Neuronal stem cell (in vitro differentiated cells): ENCODE measurements at places on chromosomes 1 and 21.

- no peak for DNase-seq
Observed at GRCh38 chr1:100051893-100052292, 80.8 kb downstream of the SASS6 start.

DNA sequence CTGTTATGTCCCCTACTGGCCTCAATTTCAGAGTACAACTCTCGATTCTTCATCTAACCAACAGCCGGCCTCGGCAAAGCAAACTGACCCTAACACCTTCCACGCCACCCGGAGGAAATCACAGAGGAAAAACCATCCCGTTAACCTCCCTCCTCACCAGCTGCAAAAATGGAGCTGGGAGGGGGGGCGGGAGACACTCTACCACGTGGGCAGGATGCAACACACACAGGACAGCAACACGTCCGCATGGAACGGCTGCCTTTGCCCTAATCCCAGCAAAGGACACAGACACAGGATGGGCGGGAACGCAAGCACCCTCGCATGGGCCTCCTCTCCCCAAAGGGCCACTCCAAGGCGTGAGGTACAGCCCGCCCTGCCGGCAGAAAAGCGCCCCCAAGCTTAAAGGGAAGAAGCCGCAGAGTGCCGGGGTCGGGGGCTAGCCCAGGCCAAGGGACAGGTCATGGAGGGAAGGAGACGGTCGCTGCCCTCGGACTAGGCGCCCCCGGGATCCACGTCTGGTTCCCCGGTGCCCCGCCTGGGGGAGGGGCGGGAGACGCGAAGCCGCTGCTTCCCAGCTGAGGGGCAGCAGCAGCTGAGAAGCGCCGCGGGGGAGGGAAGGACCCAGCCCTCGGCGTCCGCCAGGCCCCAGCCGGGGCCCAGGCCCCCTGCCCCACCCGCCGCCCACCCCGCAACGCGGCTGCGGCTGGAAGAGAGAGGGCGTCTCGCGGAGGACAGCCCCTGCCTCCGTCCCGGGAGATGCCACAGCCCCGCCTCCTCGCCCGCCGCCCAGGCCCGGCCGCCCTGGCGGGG is 590 bp downstream of the FOXJ3 start:
- peak; percentile 58 for DNase-seq

DNA sequence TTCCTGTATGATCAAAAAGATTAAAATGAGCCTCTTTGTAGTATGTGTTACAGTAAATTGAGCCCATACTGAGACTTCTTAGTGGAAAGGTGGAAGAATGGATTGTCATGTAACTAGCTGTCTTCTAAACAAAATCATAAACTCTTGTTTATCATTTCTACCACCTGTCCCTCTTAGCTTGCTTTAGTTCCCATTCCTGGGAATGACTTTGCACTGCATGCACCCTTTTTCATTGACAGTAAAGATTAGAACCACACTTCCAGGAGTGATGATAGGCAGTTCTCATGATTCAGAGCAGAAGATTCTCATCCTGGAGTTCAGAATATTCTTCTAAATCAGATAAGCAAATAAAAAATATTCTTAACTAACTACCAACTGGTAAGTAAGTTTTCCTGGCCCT is 28.0 kb downstream of the DENND2D start:
- no peak for DNase-seq

GRCh38 chr21:41953831-41954653 is at the start of gene C2CD2:
TSS of gene C2CD2 (minus strand) at chr21:41954018. CDS start at chr21:41953648, 370 bp downstream.
- DNase-seq = peak; percentile 42

GRCh38 chr1:53368314-53369033 is 40.6 kb upstream of the LRP8 start:
- no peak for DNase-seq

GRCh38 chr1:205245096-205245495 is 17.4 kb downstream of the TMCC2 start:
- no peak for DNase-seq

- no peak for DNase-seq
Observed at GRCh38 chr1:32494196-32494595, 29.3 kb downstream of the ZBTB8B start.

DNA sequence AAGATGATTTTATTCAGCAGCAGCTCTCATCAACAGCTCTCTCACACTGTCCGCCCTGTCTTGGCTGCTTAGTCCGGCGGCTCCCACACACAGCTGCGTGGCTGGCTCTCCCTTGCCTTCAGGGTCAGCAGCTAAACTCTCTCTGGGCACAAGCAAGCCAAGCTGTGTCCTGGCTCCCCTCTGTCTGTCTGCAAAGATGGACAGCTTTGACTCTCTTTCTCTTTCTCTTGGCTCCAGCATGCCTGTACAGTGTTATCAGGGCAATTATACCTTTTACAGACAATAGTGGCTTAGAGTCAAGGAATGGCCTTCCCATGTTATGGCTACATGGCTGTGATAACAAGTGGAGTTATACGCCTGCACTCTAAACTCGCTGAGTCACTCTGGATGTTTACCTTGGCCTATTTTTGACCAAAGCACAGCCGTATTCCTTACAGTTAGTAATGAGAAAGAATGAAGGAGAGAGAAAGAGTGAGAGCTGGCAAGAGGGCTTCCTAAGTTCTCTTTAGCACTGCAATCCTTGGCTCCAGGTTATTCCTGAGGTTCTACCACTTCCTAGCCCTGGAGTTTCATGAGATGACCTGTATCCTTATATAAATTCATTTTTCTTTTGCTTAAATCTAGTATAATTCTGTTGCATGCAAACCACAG is 59.9 kb upstream of the ZSWIM5 start:
- DNase-seq = no peak

DNA sequence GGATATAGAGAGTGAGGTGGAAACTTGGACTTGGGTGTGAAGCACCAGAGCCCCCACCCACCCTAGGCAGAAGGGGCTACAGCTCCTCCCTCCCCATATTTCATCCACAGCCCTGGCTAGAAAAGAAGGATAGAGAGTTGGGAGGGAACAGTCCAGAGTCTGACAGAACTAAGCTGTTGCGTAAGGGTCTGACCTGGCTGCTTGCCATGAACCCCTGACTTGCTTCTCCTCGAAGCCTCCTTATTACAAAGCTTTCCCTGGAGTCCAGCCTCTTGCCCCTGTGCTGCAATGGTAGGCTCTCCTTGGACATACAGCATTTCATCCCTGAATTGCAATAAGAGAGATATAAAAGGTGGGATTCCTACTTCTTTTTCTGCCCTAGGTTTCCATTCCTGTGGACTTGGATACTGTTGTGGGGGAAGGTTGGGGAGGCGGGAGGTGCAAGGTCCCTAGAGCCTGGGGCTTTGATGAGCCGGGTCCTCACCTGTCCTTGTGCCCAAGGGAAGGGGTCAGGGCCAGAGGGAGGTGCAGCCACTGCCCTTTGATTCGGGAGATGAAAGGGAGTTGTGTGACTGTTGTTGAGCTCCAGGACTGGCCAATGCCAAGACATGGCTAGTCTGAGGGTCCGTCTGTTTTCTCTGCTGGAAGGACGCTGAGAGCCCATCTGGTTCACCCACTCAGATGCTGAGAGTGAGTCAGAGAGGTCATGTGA is 2.7 kb downstream of the RHBG start:
- DNase-seq = no peak

DNA sequence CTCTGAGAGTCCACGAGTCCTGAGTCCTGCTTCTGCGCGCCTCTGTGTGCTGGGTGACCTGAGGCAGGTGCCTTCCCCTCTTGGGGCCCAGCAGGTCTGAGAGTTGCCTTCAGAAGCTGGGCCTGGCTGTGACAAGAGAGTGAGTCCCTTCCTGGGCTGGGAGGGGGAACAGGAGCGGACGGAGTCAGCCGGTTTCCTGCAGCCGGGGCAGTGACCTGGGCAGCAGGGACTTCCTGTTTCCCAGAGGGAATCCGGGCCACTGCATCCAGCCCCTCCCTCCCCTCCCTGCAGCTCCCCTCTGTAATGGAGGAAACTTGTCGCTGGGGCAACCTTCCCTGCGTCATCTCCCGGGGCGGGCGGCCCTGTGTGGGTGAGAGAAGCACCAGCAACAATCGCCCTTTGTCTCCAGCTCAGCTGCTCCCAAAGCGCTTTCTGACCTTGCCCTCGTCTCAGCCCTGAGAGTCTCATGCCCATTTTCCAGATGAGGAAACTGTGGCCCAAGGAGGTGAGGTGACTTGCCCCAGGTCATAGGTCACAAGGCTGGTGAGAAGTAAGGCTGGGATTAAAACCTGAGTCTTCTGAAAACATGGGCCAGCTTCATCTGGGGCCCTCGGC is 61.1 kb downstream of the SDC3 start:
- DNase-seq = peak; percentile 44

GRCh38 chr1:188489336-188490112 is 1660.8 kb downstream of the PLA2G4A start:
- no peak for DNase-seq

- DNase-seq = no peak
Observed at GRCh38 chr1:44212355-44213221, 683 bp upstream of the DMAP1 start.

GRCh38 chr1:81409780-81410274 is 390.9 kb upstream of the ADGRL2 start:
- no peak for DNase-seq

- DNase-seq = no peak
Observed at GRCh38 chr1:218376722-218377121, 31.6 kb downstream of the TGFB2 start.

DNA sequence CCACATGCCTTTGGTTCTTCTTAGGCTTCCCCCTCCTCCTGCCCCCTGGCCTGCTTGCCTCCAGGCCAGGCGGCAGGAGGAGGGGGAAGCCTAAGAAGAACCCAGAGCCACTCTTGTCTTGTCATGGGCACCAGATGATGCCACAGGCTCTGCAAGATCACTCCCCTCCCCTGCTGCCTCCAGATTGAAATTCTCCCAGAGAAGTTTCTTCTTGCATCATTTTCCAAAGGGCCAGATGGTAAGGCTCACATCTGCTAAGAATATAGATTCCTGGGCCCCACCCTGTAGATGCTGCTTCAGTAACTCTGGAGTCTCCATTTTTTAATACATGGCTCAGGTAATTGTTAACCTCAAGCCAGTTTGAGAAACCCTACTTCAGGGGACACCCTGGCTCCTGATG is 60.8 kb downstream of the FAM163A start:
- no peak for DNase-seq

- no peak for DNase-seq
Observed at GRCh38 chr1:59237900-59238299, 59.0 kb upstream of the FGGY start.

DNA sequence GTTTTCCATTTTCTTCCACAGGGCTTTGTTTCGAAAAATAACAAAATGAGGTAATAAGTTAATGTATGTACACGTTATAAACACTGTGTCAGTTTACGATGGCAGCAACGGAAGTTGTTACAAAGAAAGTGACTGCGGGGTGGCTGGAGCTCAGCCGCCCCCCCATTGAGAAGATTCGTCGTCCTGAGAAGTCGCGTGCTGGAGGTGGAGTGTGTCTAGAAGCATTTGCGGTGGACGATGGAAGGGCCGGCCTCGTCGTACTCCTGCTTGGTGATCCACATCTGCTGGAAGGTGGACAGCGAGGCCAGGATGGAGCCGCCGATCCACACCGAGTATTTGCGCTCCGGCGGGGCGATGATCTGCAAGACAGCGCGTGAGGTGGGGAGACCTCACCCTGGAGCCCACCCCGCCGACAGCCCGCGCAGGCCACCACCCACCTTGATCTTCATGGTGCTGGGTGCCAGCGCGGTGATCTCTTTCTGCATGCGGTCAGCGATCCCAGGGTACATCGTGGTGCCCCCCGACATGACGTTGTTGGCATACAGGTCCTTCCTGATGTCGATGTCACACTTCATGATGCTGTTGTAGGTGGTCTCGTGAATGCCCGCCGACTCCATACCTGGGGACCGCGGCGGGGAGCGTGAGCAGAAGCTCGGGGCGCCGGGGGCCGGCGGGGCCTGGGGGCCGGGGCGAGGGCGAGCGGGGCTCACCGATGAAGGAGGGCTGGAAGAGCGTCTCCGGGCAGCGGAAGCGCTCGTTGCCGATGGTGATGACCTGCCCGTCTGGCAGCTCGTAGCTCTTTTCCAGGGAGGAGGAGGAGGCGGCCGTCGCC is 2.4 kb downstream of the ACTA1 start:
- no peak for DNase-seq

DNA sequence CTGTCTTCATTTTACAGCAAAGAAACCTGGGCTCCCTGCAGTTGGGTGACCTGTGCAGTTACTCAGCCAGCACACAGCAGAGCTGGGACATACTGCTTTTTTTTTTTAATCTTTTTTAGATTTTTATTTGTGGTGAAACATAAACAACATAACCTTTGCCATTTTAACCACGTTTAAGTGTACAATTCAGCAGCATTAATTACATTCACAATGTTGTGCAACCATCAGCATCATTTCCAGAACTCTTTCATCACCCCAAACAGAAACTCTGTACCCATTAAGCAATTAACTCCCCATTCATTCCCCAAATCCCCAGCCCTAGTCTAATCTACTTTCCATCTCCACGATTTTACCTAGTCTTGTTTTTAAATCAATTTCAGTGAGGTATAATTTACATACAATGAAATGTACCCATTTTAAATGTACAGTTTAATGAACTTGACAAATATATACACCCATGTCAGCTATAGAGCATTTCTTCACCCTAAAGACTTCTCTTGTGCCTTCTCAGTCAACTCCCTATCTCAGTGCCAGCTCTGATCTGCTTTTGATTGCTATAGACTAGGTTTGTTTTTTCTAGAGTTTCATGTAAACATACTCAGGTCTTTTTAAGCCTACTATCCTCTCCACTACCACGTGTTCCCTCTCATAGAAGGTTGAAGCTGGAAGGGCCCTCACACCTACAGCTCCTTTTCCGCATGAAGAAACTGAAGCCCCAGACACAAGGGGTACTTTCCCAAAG is 37.8 kb upstream of the C8B start:
- DNase-seq = no peak

DNA sequence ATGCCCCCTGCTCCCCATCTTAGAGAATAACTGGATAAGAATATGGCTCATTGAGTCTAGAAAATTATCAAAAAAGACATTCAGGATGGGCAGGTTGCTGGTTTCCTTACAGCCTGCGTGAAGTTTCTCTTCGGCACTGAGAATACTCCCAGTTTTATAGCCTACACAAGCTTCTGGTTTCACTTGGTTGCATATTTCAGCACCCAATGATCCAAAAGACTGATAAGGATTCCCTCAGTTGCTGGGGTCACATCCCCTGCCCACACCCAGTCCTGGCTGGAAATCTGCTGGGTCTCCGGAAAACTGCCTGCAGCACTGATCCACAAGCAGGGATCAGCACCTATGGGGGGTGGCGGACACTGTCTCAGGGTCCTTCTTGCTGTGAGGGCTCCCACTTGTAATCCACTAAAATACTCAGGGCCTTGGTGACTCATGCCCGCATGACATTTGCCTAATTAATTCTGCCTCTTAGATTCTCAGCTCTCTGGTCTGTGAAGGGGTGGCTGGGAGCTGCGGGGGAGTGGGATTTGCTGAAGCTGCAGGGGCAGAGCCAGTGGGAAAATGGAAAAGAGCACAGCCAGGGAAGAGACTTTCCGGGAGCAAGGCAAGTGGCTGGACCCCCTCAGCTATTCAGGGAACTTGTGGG is 142.5 kb downstream of the ZNF648 start:
- no peak for DNase-seq

DNA sequence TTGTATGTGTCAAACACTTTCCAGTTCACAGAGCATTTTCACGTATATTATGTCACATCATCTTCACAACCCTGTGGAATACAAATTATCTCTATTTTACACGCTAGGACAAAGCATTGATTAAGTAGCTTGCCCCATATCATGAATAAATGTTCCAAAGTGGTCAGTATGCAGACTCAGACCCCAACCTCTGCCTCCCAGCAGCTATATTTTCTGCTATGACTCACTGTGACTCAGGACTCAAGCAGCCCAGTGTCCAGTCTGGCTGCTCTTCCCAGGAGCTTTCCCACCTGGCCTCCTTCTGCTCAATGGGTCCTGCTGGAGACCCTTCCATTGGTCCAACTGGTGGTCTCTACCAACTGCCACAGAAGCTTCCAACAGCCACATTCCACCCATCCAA is 56.0 kb upstream of the RAP1A start:
- DNase-seq = no peak

GRCh38 chr1:197481101-197481500 is 213.0 kb downstream of the CRB1 start:
- DNase-seq = no peak
